Fibroblast of mammary gland (primary cell): ENCODE measurements at places on chromosomes 6 and 20.
A peak's percentile ranks its signal among the peaks of the same experiment; 100 is the strongest.

DNA sequence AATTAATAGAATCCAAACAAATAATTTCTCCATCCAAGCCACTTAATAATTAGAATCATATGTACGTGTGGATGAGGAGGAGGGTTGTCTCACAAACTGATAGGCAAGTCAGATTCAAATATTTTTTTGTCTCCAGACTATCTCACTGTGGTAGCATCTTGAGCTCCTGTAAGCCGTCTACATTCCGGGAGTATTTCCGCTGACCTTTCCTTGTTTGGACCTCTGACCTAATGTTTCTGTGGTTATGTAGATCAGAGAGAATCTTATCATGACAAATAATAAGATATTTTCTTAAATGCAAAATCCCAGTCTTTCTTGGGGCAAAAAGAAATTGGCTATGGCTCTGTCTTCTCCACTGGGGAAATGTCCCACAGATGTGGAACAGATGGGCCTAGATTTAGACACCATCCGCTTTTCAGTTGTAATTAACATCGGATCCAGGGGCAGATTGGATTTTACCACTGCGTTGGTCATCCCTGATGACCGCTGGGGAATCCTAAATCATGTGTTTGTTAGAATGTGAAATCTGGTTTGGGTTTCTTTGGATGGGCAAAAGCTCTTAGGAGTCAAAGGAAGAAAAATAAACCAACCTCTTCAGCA lies 197.1 kb upstream of the RIN2 start:
- peak; percentile 21 for DNase-seq

GRCh38 chr6:100338090-100338489 lies 126.6 kb downstream of the SIM1 start:
- no peak for DNase-seq

GRCh38 chr20:53611449-53611894 lies 17.8 kb upstream of the ZNF217 start:
- peak; percentile 97 for DNase-seq

DNA sequence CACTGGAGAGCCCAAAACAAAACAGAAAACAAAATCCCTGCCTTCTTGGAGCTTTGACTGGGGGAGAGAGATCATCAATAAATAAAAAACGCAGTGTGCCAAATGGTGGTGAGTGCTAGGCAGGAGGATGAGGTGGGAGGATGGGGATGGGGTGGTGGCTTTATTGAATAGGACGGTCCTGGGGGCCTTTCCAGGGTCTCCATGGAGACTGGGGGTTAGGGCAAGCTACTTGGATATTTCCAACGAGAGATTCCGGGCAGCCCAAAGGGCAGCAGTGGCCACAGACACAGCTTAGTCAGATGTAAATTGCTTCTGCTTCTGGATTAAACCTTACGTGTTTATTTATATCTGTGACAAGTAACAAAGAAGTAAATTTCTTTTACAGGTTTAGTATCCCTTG lies 700.1 kb downstream of the QKI start:
- DNase-seq = no peak

DNA sequence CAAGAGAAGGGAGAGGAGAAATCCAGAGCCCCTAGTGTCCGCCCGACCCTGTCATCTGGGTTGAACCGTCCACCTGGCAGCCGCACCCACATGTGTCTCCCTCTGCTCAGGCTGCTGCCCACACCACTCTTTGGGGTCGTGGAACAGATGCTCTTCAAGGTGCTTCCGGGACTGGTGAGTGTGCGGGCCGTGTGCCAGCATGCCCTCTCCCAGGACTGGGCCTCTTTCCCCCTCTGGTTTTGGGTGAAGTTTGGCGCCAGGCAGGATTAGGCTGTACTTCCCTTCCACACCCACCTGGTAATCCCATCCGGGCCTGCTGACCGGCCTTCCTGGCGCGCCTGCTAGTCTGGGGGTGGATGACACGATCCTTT lies 7.9 kb downstream of the BPIFB3 start:
- no peak for DNase-seq

GRCh38 chr6:110528101-110528929 lies 51.9 kb upstream of the SLC22A16 start:
- peak; percentile 89 for DNase-seq

- no peak for DNase-seq
Measured at GRCh38 chr20:48432494-48432832, 395.3 kb downstream of the PREX1 start.

DNA sequence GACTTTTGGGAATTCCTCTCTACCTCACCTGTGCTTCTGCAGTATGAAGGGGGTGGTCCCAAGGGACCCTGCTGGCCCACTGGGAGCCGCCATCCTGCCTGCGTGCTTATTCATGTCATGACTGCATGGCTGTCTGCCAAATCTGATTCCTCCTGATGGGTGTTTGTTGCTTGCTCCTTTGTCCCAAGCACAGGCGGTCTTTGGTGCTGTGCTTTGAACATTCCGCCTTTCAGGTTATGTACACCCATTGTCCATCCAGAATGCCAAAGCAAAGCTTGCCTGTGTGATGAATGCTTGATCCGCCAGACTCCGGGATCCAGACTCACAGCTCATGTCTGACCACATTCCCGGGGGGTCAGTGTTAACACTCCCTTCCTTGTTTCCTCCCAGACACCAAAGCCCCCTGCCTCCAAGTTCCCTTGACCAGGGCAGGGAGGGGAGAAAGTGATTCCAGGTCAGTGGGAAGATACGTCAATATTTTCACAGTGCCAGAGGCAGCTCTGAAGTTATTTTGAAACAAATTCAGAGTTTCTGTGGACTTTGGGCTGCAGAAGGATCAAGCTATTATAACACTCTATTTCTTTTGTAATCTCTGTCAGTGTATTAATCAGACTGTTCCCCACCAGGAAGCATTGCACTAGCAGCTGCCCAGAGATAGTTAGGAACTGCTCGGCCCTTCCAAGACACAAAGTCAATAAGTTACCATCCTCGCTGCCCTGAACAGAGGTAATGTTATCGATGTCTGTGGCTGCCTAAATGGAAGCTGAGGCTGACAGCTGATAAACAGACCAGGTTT lies 9.5 kb downstream of the DAAM2 start:
- no peak for DNase-seq

- DNase-seq = no peak
Measured at GRCh38 chr6:14964556-14965270, 281.2 kb upstream of the JARID2 start.

- no peak for DNase-seq
Measured at GRCh38 chr6:6479785-6480184, 108.7 kb upstream of the LY86 start.

- no peak for DNase-seq
Measured at GRCh38 chr20:23331450-23332350, 18.9 kb upstream of the NXT1 start.

DNA sequence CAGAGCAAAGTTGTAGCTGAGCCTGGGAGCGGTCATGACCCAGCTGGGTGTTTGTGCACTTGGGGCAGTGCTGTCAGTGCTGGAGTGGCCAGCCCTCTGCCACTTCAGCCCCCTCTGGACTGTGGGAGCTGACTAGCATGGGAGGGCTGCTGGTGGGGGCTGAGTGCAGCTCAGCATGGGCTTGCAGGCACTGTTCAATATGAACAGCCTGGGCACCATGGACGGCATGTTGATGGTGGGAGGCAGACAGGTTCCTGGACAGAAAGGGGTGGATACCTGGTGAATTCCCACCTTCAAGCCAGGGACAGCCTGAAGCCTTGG lies 50.5 kb downstream of the GGTLC1 start:
- no peak for DNase-seq

- DNase-seq = no peak
Measured at GRCh38 chr20:40675599-40676221, 13.3 kb downstream of the MAFB start.

- DNase-seq = no peak
Measured at GRCh38 chr6:157167837-157168236, 155.5 kb downstream of the TMEM242 start.

- no peak for DNase-seq
Measured at GRCh38 chr20:61661025-61661424, 404.7 kb downstream of the TAF4 start.

DNA sequence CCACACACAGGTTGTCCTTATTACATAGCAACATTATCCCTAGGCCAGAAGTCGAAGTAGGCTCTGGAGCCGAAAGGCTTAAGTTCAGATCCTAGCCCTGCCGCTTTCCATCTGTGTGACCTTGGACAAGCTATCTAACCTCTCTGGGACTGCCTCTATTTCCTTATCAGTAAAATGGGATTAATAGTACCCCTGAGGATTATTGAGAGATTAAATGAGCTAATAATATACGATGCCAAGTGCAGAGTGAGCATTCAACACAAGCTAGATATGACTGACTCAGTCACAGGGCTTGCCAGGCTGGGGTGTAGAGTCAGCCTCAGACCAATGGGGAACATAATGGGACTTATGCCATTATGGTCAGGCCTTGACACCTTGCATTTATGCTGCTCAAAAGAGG lies 8.9 kb upstream of the SPATA2 start:
- no peak for DNase-seq
